A172 (cell line): ENCODE measurements at places on chromosomes 16 and 17. TPM values are rescaled to one million over a fixed set of nuclear protein-coding genes. Genes with fewer than 3 reads are reported as not detected.

TLCD2 gene
- 0.45 and 0.50 TPM in 2 replicates for total RNA-seq

SEPTIN12 gene
- total RNA-seq: not detected in 2 replicates

USB1 gene
- total RNA-seq: 15.5 and 20.6 TPM in 2 replicates

SALL1 gene
- total RNA-seq: 3.4 and 4.0 TPM in 2 replicates

C1QTNF8 gene
- 2.9 TPM in 1 of 2 replicates, not detected in the other for total RNA-seq

GNG13 gene
- not detected in 2 replicates for total RNA-seq

FBRS gene
- total RNA-seq: 16.0 and 24.9 TPM in 2 replicates

TEKT1 gene
- total RNA-seq: not detected in 2 replicates

DCXR gene
- 104 and 113 TPM in 2 replicates for total RNA-seq

SLC22A31 gene
- total RNA-seq: not detected in 2 replicates

CD300E gene
- not detected in 2 replicates for total RNA-seq

DNASE1L2 gene
- 2.5 and 3.8 TPM in 2 replicates for total RNA-seq
